NB4 (cell line): ENCODE measurements at places on chromosomes 6 and 20.

GRCh38 chr6:18122128-18123093 lies at the start of gene NHLRC1:
NHLRC1 (minus strand) TSS chr6:18122677; CDS start chr6:18122606, 71 bp downstream.
- peak; percentile 61 for DNase-seq

DNA sequence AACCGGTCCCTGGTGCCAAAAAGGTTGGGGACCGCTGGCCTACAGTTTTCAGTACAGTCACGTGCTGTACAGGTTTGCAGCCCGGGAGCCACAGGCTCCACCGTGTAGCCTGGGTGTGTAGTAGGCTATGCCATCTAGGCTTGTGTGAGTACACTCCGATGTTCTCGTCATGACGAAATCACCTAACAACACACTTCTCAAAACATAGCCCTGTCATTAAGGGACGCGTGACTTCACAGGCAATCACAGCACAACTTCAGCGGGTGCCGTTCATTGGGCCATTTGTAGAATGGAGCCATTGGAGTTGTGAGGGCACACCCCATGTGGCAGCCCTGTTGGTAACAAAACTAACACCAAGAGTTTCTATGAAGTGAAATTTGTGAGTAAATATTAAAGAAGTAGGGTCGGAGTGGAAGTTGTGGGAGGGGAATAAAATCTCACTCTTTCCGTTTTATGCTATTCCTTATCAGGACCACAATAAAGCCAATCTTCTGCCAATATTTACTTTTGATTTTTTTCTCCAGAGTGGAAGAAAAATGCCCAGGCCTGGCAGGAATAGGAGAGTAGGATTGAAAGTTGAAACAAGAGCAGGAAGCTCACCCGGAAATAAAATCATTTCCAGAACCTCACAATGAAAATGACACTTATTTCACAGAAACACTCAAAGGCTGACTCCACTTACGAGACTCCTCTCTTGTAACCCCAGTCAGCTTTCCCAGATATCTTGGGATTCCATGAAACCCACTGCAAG lies 63.7 kb upstream of the PTPN1 start:
- DNase-seq, result no peak

DNA sequence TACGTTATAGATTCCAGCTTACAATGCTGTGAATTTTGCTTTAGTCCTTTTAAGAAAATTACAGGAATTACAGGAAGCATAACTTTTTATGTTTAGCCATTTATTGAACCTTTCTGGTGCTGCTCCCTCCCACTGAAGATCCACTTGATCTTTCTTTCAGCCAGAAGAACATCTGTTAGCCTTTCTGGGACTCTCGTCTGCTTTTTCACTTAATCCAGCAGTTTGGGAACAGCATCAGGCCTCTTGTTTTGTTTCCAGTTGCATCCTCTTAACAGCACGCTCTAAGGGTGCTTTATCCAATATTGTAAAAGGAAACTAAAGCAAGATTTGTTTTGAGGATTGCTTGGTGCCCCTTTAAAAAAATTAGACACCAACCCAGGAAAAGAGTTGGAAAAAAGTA lies 10.3 kb upstream of the CYP24A1 start:
- no peak for DNase-seq

- no peak for DNase-seq
Measured at GRCh38 chr6:30810813-30811339, 66.5 kb upstream of the IER3 start.

- DNase-seq, result no peak
Measured at GRCh38 chr6:30676660-30677285, 4.0 kb upstream of the DHX16 start.

GRCh38 chr20:40339661-40340449 lies 349.2 kb downstream of the MAFB start:
- peak; percentile 93 for DNase-seq

DNA sequence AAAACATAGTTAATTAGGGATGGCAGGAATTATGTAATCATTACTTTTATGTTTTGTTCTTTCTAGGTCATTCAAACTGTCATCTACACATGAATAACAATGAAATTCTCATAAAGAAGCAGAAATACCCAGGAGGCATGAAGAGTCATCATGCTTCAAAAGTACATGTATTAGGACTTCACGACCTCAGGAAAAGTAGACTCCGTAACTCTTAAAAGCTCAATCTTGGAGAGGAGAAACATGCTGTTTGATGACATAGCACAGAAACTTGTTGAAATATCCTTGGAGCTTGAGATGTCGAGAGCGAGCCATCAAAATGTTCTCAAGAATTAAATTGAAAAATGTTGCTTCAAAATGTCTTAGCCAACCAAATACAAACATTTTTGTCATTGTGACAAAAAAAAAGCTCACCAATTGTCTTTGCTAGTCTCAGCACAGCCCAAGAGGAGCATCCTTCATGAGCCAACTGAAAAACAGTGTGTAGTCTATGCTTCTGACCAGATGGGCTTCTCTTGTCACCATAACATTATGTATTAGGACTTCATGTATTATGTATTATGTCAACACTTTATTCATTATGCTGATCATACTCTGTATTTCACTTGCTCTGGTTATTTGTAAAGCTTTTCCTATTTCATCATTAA lies 28.2 kb upstream of the ANKEF1 start:
- DNase-seq, result no peak
